ENCODE measurements at places on chromosomes 2 and 18. TPM values are rescaled to one million over a fixed set of nuclear protein-coding genes. Genes with fewer than 3 reads are reported as not detected.

The SPC25 gene
- 15.4 TPM for total RNA-seq

The TFPI gene
- total RNA-seq, result 0.42 TPM

The RHOB gene
- total RNA-seq, result 46.8 TPM

The CARF gene
- total RNA-seq, result 2.4 TPM

The UGT1A7 gene
- 0.21 TPM for total RNA-seq

- no peak for DNase-seq
Observed at GRCh38 chr18:6199777-6200176, 214.9 kb downstream of the L3MBTL4 start.

- no peak for DNase-seq
Observed at GRCh38 chr18:44599412-44599811, 81.3 kb upstream of the SETBP1 start.

DNA sequence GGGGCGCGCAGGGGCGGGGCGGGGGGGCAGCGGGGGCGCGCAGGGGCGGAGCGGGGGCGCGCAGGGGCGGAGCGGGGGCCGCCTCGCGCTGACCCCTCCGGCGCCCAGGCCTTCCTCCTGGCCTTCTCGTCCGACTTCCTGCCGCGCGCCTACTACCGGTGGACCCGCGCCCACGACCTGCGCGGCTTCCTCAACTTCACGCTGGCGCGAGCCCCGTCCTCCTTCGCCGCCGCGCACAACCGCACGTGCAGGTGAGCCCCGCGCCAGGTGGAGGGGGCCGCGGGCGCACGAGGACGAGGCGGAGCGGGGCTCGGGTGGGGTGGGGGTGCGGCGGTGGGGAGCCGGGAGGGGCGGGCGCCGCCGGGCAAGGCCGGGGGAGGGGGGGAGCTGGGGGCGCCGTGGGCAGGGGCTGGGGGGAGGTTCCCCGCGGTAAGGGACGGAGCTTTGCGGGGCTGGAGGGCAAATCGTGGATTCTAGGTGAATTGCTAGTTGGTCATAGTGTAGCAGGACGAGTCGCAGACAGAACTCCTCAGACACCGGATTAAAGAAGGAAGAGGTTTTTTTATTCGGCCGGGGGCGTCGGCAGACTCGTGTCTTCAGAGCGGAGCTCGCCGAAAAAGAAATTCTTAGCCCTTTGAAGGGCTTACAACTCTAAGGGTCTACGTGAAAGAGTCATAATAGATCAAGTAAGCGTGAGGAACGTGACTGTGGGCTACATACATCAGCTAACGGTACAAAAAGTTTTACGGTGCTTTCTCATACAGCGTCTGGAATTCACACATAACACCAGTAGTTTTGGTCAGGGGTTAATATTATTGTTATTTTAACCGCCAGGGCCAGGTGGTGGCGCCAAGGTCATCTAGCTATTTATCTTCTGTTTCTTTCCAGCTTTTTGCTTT is 29.9 kb downstream of the ANO7 start:
- no peak for DNase-seq

DNA sequence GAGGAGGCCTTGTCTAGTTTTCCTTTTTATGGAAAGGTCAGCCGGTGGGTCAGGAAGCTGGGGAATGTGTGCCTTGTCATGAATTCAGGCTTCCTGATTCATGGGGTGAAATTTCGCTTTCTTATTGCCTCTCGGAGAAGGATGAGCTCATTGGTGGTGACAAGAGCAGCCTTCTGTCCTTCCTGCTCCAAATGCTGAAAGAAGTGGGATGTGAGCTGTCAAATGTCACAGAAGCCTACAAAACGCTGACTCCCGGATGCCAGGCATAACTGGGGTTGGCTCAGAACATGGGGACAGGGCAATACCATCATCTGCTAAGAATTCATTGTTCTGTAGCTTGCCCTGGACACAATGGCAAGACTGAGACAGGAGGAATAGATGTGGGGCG is 55.8 kb upstream of the FAM136A start:
- DNase-seq, result no peak

All from foreskin keratinocyte (primary cell).